T-helper 1 cell (primary cell): ENCODE measurements at places on chromosomes 3 and 15.

- DNase-seq = peak; percentile 38
Observed at GRCh38 chr3:129824926-129825541, 68.5 kb downstream of the TMCC1 start.

DNA sequence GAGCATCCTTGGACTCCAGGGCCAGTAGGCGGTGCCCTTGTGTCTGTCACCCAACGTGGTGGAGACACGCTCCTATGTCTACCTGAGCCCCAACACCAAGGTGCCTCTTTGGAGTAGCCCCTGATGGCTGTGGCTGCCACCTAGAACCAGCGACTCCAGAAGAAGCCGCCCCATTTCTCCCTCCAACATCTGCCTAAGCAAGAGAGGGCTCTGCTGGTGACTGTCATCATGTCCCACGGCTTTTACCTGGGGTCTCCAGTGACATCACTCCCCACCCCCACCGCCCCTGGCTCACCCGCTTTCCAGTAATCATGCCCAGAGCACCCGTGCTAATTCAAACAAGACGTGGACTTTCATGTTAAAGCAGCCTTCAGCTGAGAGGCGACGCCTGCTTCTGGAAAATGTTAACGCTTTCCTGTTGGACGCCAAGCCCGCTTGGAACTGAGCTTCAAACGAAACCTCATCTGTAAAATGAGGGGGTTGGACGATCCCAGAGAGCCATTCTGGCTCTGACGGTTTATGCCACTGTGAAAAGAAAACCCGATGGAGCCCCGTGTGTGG, 57.0 kb downstream of the ISG20 start:
- DNase-seq = no peak

DNA sequence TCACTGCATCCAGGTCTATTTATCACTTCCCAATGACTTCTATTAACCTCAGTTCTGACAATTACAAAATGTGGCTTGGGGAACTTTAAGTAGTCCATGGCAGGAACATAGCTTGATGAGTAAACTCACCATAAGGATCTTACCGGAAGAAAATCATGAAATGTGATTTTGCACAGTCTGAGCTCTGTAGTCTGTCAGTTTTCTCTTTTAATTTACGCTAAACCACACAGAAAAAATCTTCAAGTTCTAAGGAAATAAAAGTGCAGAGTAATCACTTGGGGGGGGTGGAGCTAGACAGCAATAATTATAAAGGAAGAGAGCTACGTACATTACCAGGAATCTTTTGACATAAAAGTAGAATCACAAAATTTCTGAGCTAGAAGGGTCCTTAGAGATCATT, 9.2 kb downstream of the TBC1D5 start:
- no peak for DNase-seq

DNA sequence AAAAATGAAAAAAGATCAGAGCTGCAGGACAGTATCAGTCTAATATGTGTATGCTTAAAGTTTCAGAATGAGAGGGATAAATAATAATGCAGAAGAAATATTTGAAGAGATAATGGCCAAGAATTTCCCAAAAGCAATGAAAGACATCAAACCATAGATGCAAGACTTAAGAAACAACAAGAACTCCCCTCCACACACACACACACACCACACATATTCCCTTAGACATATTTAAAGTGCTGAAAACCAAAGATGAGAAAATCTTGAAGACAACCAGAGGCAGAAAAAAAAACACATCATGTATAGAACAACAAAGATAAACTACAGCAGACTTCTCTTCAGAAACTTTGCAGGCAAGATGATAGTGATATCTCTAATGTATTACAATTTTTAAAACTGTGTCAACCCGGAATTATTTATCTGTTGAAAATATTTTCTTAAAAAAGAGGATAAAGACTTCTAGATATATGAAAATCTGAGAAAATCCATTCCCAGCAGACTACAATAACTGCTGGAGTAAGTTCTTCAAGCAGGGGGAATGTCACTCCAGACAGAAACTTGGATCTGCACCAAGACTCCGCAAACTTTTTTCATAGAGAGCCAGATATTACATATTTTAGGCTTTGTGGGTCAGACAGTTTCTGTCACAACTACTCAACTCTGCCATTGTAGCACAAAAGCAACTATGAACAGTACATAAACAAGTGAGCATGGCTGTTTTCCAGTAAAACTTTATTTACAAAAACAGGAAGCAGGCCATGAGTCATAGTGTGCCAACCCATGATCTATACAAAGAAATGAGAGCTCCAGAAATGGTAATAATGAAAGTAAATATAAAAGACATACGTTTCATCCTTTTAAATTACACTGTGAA, 223.4 kb upstream of the CGNL1 start:
- DNase-seq = no peak

- DNase-seq = no peak
Observed at GRCh38 chr3:54835701-54836100, 92.2 kb downstream of the LRTM1 start.

DNA sequence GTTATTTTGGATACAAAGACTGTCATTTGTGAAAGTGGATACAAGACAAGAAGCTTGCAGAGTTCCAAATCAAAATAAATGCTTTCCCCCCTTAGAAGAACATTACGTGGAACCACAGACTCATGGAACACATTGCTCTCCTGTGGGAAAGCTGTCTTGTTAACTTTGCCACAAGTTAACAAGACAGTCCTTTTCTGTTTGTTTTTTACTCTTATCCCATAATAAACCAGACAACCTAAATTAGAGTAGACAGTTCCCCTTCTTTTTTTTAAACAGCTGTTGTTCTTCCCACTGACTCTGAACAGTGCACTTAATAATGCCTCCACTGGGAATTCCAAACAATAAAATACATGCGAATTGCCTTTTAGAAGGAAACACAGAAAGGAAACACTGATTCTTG, 255.3 kb upstream of the UBE2E2 start:
- DNase-seq = no peak

DNA sequence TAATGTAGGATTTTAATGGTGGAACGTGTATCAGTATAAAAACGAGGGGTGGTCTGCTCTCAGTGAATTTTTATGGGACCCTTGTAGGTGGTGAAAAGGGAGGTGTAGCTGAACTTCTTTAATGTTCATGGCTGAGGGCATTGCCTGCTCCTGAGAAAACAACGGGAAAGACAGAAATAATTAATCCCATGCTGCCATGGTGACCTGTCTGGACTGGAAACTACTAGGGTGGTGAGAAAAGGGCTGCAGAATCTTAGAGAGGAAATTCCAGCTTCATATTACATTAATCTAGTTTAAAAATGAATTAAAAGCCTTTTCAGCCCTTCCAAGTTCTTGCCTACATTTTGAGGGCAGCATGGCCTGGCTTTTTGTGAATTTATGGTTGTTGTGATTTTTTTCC, 47.6 kb downstream of the ZBTB38 start:
- no peak for DNase-seq

- DNase-seq = no peak
Observed at GRCh38 chr3:45580112-45580765, 14.3 kb upstream of the LIMD1 start.

- peak; percentile 26 for DNase-seq
Observed at GRCh38 chr15:69760890-69761568, 308.4 kb downstream of the RPLP1 start.

DNA sequence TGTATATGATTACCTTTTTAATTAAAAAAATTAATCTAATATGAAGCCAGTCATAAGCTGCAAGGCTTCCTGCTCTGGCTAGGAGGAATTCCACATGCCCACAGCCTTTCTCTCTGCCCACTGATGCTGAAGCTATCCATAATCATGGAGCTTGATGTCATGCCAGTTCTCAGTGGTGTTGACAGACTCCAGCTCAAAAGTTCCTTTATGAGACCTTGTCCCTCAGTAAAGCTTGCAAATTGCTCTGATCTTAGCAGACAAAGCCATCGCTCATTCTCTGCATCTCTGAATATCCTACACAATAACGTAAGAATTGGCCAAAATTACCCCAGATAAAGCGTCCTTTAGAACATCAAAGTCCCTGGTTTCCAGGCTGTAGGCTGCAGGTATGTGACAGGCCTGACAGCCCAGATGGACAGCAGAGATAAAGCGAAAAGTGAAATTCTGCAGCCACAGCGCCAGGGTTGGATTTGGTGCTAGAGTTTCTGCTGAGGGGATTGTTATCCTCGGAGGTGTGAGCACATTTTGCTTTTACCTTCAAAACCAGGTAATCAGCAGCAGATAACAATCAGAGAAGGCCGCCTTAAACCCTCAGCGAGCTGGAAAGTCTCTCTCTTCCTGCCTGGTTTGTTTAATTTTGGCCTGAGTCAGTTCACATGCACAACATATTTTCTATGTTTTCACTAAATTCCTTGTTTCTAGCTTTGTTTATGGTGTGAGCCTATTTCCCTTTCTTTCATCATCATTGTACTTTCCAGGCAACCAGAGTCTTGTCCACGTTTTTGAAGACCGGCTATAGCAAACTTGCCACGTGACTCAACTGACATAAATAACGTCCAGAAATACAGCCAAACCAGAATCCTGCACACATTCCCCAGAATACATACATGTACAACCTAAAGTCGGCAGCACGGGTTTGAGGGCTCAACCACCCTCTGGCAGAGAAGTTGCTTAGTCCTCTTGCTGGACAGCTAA, 36.6 kb upstream of the ALDH1A3 start:
- DNase-seq = no peak

DNA sequence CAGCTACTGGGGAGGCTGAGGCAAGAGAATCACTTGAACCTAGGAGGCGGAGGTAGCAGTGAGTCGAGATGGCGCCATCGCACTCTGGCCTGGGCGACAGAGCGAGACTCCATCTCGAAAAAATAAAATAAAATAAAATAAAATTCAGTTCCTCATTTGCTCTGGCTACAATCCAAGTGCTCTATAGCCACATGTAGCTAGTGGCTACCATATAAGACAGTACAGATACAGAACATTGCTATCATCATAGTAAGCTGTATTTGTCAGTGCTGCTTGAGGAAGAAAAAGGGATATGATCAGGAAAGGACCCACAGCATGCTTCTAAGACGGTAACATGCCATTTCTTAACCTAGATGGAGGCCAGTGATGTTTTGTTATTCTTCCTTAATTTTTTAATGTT, 88.7 kb upstream of the CDAN1 start:
- DNase-seq = no peak

DNA sequence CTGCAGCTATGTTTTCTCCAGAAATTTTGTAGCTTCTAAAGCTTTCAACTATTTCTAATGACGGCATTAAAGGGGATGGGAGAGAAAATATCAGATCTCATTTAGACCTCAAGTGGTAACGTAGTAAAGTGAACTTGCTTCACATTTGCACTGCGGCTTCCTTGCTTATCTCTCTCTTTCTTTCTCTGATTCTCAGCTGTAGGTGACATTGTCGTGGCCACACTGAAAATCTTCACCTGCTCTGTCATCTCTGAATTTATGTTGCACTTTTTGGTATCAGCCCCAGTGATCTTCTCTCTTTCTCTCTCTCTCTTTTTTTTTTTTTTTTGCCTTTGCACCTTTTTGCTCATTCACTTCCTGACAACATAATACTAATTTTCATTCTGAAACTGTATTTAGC, 254.1 kb upstream of the SATB1 start:
- DNase-seq = peak; percentile 1

- no peak for DNase-seq
Observed at GRCh38 chr15:84752700-84753099, 4.3 kb downstream of the ZNF592 start.

DNA sequence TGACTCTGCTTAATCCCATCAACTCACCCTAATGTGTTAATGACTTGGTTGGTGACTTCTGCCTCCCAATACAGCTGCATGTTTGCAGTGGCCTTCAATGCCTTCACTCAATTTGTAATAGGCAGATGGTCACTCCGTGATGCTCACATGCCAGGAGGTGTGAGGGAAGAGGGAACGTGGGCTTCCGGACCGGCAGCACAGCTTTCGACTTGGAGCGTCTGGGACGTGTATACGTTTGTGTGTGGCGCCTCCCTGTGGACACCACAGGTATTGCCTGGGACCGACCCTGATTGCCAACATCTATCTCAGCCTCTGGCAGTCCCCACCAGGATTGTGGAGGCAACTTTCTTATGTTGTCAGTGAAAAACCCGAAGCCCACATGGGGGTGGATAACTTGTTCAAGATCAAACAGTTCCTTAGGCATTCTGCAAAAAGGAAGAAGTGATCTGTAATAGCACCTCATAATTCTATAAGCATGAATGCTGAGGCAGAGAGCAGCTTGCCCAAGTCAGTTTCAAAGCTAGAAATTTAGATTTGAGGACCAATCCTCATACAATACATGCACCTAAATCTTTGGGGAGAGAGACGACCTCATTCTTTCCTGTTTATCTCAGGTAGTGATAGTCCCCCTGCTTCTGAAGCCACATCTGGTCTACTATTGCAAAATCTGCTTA, 16.9 kb downstream of the MRPL46 start:
- peak; percentile 53 for DNase-seq

- no peak for DNase-seq
Observed at GRCh38 chr3:52007291-52007690, 11.6 kb upstream of the RPL29 start.

- no peak for DNase-seq
Observed at GRCh38 chr15:55734641-55735040, 8.3 kb downstream of the PRTG start.

DNA sequence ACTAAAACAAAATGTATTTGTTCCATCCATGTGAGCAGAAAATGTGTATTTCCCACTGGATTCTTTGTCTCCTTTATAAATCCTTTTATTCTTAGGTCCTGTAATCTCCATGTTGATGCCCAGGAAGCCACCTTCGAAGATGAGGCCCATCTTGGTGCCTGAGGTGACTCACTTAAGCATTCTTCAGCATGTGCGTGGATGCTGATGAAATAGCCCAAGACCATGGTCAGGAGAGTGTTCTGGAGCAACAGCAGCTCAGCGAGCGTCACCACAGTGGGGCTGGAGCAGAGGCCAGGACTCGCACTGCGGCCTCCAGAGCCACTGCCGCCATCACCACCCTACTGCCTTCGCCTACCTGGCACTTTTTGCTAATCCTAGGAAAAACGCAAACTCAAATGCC, 520.9 kb downstream of the FHIT start:
- no peak for DNase-seq

DNA sequence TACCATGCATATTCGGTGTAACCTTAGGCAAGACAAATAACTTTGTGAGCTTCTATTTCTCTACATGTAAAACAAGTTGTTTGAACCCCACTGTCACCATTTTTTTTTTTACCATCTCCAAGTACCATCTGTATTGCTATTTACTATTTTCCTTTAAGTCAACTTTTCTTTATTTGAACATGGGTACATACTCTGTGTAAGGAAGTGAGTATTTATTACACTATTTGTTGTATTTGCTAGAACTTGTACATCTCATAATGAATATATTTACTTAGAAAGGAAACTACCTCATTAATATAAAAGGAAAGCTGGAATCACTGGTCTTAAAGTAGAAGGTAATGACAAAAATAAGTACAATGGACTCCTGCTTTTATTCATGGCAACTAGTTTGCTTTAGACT, 69.9 kb downstream of the WNT5A start:
- DNase-seq = no peak

- no peak for DNase-seq
Observed at GRCh38 chr3:9343115-9343514, 19.7 kb upstream of the THUMPD3 start.

- no peak for DNase-seq
Observed at GRCh38 chr3:195897853-195898415, 10.4 kb downstream of the TNK2 start.

DNA sequence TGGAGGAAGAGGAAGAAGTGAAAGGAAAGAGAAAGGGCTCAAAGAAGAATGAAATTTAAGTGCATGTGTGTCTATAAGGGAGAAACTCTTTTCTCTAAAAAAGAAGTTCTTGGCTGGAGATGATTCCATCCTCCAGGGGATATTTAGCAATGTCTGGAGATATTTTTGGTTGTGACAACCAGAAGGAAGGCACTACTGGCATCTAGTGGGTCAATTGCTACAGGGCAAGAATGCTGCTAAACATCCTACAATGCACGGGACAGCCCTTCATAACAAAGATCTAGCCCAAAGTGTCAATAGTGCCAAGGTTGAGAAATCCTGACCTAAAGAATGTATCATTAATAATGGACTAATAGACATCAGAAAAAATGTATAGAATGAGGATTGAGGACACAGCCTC, 57.4 kb upstream of the ST3GAL6 start:
- no peak for DNase-seq
